ENCODE measurements at places on chromosomes 12 and 14.

DNA sequence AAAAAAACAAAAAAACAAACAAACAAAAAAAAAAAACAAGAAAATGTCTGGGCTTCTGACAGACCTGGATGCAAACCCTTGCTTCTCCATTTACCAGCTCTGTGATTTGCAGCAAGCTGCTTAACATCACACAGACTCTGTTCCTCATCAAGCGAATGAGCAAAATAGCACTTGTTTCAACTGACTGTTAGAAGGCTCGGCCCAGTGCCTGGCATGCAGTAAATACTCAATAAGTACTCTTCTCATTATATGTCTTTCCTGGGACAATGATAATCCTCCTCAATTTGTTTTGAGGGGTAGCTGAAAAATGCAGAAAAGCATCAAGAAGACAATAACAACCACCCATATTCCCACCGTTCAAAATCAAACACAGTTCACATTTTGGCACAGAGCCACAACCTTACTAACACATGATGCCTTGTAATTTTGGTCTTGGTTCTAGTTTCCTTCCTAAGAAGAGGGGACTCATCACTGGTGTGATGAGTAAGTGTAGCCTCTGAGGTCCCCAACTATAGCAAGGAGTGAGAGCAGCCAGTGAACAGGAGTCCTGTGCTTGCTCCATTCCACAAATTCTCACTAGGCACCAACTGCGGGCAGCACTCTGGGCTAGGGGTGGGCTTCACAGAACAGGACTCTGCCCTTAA lies 60.4 kb downstream of the TTC7B start:
- DNase-seq: no peak

DNA sequence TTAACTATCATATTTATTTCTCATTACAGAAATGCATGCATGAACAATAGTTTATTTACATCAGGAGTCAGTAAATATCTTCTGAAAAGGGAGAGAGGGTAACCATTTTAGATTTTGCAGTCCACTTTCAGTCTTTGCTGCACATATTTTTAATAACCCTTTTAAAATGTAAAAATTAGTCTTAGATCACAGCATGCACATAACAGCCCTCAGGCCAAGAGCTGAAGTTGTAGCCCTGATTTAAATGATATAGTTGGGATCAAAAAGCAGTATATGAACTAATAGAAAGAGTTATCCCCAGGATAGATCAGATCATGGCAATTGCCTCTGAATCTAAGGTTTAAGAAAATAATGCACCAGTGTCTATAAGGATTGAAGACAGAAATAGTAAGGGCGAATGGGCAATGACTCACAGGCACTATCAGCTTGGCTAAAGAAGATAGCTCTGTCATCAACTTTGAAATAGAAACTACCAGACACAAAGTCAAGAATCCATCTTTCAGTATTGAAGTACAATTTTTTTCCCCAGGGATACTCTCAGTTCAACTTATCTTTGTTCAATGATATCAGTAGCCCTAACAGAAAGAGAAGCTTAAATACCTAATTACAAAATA lies 13.1 kb upstream of the CLEC7A start:
- no peak for DNase-seq

GRCh38 chr12:107894589-107894988 lies 120.1 kb downstream of the ASCL4 start:
- DNase-seq: no peak

DNA sequence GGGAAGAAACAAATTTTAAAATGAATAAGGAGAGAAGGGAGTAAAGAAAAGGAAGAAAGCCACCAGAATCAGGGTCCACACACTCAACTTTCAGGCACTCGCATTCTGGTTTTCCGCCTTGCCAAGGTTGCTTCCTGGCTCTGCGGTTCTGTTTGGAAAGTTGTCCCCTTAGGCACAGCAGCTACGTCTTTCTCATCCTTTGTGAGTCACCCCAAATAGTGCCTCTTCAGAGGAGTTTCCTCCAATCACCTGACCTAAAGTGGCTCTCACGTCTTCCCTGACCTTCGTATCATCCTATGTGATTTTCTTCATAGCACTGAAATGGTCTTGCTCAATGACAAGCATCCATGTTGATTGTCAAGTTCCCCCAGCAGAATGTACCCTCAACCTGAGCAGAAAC lies 99.5 kb upstream of the TMCC3 start:
- DNase-seq: no peak

DNA sequence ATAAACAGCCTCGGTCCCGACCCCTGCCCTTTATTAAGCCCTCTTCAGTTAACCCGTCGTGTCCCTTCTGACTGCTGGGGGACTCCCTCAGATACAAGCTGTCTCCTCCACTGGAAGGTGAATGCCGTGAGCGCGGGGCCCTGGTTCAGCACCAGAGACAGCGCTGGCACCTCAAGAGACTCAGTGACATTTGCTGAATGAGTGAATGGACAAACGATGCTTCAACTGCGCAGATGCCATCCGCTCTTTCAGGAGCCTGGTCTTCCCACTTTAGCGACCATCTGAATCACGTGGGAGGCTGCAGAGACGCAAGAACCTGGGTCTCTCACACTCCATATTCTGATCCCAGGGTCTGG lies 92.6 kb upstream of the SFSWAP start:
- no peak for DNase-seq

GRCh38 chr12:65275627-65276026 lies 2.9 kb upstream of the MSRB3 start:
- no peak for DNase-seq

DNA sequence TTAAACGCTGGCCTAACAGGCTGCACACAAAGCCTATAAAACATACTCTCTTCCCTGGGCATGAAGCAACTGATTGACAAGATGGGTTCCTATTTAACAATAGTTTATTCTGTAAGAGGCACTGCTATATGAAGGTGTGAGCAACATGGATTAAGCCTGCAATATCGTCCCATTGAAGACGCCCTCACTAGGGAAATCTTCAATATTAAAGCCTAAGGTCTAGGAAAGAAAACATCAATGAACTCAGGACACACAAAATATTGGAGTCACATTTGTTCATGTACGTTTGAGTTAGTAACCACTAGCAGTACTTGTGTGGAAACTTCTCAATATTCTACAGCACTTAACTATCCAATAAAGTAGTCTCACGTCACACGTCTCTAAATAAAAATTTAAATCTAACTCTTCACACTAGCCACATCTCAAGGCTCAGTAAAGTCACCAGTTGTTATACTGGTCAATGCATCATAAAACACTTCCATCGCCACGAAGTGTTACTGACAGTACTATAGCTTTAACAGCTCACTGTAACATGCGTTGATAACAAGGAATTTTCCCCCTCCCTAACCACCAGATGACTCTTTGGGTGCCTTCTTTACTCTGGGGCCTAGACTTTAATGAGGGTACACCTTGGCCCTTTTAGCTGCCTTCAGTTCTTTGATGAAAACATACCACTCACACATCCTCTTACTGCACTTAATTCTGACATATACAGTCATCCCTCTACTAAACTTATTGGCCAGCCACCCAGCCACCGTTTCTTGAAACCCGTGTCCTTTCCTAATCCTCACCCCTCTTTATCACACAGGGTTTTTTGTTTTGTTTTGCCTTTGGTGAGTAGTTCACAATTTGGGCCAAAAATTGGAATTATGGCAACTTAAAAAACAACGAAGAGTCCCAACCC lies 50.1 kb upstream of the OR5AU1 start:
- DNase-seq: no peak

DNA sequence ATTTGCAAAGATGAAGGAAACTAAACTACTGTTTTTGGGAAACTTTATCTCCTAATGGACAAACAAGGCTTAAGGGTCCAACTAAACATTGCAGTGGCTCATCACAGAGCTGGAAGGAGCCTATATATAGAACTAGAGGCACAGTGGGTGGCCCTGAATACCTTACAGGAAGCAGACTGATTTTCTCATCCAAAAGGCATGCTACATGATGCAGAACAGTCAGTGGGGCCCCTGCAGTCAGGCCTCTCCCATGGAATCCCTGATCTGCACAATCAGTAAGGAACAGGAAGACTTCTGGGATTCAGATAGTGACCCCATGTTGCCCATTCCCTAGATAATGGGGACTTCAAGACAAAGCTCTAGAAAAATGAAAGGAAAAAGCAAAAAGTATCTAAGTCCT lies 1.9 kb upstream of the LLPH start:
- DNase-seq: no peak

DNA sequence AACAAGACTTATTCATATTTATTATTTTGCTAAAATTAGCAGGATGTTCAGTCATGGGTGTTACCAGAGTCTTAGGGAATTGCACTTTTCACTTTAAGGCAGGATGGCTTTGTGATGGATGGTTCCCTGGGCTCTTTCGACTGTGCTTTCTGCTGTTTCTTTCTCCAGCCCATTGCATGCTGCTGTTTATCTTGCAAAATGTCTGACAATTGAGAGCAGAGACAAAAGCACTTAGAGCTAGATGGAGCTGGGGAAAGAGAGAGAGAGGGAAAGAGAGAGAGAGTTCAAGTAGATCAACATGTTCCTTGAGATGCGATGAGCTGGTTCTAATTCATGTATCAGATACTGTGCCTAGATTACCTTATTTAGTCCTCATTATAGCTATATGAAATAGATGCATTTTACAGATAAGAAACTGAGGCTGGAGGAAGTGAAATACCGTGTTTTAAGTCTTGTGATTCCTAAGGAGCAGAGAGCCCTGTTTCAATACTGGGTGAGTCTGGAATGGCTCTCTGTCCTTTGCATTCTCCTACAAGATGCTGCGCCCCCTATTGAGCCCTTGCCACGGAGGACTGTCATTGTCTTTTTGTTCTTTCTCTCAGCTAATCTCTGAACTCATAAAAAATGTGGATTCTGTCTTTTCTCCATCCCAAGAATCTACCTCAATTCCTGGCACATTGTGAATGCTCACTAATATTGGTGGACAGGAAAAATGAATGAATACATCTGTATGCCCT lies 227.9 kb downstream of the ALG10B start:
- no peak for DNase-seq

DNA sequence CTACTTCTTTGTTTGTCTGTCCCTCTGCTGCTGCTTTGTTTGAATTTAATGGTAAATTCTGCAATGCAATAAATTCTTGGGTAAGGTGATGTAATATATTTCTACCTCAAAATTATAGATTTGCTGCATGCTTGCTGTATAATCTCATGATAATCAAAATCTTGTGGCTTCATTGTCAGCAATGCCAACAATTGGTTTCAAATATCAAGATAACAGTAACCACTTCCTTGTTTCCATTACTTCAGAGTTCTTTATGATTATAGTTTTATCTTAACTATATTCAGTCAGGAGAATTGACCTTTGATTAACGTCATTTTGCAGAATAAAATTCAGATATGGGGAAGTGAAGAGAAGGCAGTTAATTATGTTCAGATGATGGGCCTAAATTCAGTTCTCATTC lies 30.2 kb upstream of the RNU6-8 start:
- DNase-seq: no peak

DNA sequence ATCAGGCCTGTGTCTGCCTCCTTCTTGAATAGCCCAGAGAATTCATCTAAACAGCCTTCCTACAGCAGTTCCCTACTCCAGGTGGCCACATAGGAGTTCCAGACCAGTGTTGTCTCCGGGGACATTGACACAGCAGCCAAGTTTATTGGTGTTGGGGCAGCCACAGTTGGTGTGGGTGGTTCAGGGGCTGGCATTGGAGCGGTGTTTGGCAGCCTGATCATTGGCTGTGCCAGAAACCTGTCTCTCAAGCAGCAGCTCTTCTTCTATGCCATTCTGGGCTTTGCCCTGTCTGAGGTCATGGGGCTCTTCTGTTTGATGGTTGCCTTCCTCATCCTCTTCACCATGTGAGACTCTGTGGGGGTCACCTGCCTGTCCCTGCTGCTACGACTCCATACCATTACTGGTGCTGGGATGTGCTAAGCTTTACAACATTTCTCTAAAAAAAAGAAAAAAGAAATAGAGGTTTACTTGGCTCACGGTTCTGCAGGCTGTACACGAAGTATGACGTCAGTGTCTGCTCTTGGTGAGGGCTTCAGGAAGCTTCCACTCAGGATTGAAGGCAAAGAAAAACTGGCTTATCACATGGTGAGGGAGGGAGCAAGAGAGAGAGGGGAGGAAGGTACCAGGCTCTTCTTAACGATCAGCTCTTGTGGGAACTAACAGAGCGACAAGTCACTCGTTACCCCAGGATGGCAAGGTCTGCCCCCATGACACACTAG lies 57.5 kb downstream of the CHST11 start:
- DNase-seq: no peak

GRCh38 chr12:870378-870777 lies 79.1 kb downstream of the RAD52 start:
- DNase-seq: no peak

- DNase-seq: no peak
These were observed 35.8 kb upstream of the ZFP36L1 start for GRCh38 chr14:68828698-68829097.

- DNase-seq: no peak
These were observed 61.7 kb upstream of the FBRSL1 start for GRCh38 chr12:132427999-132428935.

DNA sequence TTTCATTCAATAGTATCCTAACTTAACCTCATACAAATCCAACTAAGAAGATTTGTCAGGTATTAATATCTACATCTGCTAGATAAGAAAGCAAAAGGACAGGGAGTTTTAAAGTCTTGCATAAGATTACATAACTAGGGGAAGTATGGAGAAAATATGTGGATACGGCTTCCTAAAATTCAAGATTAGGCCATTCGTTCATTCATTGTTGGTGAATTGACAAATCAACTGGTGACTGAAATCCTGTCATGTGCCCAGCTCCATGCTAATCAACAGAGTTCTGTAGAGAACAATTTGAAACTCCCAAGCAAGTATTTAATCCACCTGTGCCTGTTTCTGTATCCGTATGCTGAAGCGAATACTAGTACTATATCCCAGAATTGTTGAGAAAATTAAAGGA lies 260.9 kb upstream of the USP15 start:
- DNase-seq: no peak

DNA sequence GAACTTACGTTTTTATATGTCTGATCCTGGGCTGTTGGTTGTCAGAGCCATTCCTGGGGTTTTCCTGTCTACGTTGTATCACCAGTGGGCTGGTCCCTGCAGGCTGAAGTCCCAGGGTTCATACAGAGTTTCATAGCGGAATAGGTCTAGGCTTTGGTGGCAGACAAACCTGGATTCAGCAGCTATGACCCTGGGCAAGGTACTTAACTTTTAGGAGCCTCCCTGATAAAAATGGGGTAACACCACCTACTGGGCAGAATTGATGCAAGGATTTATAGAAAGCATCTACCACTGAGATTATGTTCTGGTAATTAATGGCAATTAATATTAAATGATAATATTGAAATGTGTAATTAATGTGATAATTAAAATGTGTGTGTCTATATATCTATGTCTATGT lies 141.2 kb downstream of the SYNE2 start:
- no peak for DNase-seq

- DNase-seq: no peak
These were observed 75.3 kb upstream of the OR4E1 start for GRCh38 chr14:21748869-21749303.

GRCh38 chr12:16583969-16584745 lies 21.8 kb downstream of the LMO3 start:
- no peak for DNase-seq

GRCh38 chr14:33250963-33251362 lies 312.3 kb downstream of the NPAS3 start:
- no peak for DNase-seq

- DNase-seq: no peak
These were observed 1954.6 kb upstream of the FLRT2 start for GRCh38 chr14:83575301-83575700.
